ENCODE measurements at places on chromosomes 2 and 18.

GRCh38 chr2:121309801-121310200 is 24.8 kb upstream of the TFCP2L1 start:
- DNase-seq = no peak

GRCh38 chr2:177313162-177313781 is 48.7 kb upstream of the NFE2L2 start:
- DNase-seq = no peak

DNA sequence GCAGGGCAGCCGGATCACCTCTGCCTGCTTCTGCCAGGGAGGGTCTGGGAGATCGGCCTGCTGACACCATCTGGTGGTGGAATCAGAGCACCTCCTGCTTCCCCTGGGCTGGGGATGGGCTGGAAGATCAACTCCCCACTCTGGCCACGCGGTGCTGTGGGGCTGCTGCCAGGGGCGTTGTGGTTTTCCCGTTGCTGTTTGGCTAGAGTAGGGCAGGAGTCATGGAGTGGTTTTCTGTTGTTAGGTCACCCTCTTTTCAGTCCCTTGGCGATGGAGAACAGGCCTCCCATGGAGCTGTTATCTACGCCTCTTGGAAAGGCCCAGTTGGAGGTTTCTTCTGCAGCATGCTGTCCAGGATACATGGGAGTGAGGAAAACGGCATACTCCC is 15.2 kb downstream of the BCL2L11 start:
- peak; percentile 70 for DNase-seq

DNA sequence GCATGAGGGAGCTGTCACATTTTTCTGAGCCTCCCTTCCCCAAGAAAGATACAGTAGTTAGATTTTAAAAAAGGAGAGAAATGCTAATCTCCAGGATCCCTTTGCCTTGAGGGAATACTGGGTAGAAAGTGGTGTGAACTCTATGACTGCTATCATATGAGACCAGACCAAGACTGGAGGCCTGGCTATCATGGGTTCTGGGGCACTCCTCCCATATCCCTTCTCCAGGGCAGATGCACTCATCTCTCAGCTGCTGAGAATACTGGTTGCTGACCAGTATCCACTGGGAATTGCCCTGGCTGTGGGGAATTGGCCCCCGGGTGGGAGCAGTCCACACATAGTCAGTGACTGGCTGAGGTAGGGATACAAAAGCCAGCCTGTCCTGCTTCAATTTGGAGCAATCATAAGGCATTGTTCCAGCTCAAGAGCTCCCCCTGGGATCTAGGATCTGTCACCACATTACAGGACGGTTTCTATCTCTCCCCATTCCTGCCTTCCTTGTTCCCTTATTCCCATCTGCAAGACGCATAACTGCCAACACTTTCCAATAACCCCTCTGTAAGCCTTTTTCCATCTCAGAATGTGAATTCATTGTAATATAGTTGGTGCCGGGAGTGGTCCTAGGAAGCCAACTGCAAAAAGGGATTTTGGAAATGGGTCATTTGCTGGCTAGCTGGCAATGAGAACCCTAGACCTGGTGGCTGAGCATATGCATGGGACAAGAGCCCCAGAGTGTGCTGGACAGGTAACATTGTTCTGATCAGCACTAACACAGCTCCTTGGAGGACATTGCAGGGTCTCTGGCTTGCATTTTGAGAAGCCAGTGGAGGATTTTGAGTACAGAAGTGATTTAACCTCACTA is 35.4 kb upstream of the REEP1 start:
- peak; percentile 28 for DNase-seq

DNA sequence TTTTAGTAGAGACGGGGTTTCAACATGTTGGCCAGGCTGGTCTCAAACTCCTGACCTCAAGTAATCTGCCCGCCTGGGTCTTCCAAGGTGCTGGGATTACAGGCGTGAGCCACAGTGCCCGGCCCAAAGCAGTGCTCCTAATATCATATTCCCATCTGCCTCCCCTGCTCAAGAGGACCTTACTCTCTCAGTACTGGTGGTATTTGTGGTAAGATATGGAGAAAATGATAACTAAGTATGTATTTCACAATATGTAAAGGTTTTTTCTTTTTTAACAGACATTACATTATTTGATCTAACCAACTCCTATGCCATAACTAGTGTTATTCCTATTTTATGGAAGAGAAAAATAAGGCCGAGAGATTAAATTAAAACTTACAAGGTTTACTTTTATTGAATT is 201.0 kb downstream of the CAMKMT start:
- no peak for DNase-seq

DNA sequence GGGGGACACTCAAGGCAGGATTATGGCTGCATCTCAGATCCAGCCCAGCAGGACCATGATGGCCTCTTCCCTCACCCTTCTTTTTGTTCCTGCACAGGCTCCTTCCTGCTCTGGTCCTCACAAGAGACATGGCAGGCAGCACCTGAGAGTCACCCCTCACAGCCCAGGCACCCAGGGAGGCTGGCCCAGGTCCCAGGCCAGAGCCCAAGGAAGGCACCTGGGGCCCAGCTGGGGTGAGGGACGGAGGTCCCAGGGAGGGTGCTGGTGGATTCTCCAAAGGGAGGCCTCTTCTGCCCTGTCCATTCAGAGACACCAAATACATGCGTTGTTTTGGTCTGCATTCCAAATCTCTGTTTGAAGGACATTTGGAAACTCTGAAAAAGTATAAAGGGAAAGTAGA is 285.4 kb upstream of the HS6ST1 start:
- no peak for DNase-seq

DNA sequence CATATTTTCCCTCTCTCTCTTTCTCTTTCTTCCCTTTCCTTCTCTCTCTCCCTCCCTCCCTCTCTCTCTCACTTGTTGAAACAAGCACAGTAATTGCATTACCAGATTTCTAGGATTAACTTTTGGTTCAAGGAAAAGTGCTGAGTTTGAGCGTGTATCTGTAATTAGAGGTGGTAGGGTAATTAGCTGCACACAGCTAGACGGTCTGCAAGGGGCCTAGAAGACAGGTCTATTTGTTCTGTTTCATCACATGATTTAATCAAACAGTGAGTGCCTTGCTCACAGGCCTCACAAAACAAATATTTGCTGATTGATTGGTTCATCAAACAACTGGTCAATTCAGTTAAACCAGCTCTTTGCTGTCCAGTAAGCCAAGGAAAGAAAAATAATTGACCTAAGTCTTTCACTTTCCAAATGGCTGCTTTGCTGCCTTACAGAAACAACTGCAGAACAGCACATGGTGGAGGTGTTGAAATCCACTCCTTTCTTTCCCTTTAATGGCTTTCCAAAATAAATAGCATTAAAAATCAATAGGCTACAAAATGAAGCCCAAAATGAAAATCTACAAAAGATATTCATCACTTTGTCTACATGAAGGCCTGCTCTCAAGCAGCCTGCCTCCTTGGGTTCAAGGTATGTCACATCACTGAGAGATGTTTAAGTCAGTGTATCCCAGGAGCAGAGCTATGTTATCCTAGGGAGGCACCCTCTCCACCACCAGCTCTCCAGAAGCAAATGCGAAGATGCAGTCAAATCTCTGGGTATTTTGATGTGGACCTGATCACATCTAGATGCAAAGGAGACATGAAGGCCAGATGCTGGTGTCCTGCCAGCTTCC is 264.4 kb upstream of the SIX2 start:
- DNase-seq = no peak

Measured in Kasumi-1 (cell line).